ENCODE measurements at places on chromosomes 1 and 21.
A peak's percentile ranks its signal among the peaks of the same experiment; 100 is the strongest.

DNA sequence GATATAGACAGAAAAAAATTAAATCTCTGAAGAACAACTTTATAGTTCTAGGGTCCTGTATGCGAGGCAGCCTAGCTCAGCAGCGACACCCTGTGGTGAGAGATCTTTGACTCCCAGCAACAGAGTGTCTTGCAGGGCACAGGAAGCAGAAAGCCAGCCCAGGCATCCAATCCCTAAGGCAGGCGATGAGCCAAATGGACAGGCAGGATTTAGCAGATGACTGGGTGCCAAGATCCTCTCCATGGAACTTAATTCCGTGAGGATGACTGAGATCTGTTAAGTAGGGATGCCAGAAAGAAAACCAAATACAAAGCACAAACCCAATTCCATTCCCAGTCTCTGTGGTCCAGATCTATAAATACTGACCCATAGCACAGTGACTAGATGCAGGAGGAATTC, 38.8 kb downstream of the HLCS start:
- DNase-seq, result no peak

GRCh38 chr1:40626383-40626770, 39.1 kb downstream of the RIMS3 start:
- DNase-seq, result no peak

DNA sequence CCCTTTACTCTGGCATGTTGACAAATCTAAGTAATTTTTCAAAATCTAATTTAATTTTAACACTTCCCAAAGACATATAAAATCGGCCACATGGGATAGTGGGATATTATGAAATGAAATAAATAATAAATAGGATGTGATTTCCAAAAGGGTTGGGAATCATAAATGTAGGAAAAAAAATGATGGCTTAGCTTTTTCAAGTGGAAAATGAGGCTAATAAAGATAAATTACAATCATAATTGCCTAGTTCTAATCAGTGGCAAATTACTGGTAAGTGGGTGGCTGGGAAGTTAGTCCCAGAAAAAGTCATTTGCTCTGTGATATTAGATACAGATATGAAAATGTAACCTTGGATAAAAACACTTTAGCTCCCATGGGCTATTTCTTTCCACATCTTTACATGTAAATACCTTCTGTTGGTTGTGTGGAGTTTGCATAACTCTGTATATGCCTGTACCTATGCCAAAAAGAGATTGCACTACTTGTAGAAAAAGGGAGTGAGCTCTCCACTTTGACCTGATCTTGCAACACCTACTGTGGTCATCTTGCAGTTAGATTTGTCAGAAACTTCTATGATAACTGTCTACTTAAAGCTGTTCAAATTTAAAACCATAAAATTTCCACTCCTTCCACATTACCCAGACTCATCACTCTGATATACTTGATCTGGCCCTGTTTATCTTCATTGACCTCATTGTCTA, 284.6 kb upstream of the KAZN start:
- DNase-seq, result no peak

GRCh38 chr21:14875704-14876523, 188.9 kb downstream of the NRIP1 start:
- no peak for DNase-seq

- peak; percentile 6 for DNase-seq
These were observed 22.9 kb upstream of the NDC1 start for GRCh38 chr1:53860967-53861411.

DNA sequence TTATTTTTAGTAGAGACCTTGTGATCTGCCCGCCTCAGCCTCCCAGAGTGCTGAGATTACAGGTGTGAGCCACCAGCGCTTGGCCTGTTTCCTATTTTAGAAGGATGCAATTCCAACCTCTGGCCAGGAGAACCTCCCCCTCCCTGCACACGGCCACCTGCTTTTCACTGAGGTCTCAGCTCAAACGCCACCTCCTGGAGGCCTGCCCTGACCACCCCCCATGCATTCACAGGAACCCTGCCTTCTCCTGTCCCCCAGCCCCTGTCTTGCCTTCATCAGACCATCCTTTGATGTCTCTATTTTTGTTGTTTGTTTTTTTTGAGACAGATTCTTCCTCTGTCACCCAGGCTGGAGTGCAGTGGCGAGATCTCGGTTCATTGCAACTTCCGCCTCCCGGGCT, 2.3 kb downstream of the SRM start:
- no peak for DNase-seq

- DNase-seq, result no peak
These were observed 26.7 kb downstream of the BTG3 start for GRCh38 chr21:17585875-17586450.

- no peak for DNase-seq
These were observed 682.6 kb downstream of the RWDD3 start for GRCh38 chr1:95916616-95917015.

DNA sequence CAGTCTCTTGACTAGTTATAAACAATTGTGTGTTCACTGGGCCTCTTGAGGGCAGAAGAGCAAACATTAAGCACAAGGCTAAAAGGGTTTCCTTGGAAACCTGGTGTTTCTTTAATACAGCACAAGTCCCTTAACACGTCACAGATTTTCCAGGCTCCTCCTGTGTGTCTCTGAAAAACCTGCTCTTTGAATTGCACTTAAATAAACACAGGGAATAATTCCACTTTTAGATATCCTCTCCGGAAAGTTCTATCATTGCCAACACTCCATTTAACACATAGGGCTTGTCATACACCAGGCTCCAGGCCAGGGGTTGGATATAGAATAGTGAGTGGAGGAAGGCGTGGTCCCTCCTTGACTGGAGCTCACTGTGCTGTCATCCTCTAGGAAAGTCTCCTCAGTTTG, 442.6 kb downstream of the DSCAM start:
- no peak for DNase-seq

- no peak for DNase-seq
These were observed 46.1 kb downstream of the RAVER2 start for GRCh38 chr1:64790832-64791487.

- no peak for DNase-seq
These were observed 9.7 kb downstream of the CTNNBIP1 start for GRCh38 chr1:9900142-9901043.

DNA sequence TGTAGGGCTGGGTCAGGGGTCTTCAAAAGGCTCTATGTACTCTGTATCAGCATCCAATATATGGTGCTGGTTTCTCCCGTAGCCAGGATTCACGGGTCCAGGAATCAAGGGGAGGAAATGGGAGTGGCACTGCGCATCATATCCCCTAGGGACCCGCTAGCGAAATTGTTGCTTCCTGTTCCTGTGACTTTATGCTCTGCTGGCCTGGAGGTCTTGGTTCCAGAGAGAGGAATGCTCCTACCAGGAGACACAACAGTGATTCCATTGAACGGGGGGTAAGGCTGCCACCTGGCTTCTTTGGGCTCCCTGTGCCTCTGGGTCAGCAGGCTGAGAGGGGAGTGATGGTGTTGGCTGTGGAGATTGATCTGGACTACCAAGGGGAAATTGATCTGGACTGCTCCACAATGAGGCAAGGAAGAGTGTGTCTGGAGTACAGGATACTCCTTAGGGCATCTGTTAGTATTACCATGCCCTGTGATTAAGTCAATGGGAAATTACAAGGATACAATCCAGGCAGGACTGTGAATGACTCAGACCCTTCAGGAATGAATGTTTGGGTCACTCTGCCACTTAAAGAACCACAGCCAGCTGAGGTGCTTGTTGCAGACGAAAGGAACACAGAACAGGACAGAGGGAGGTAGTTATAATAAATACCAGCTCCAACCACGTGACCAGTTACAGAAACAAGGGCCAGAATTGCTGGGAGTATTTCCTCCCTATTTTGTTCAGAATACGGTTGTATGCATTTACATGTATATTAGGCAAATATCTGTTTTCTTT, 10.2 kb downstream of the SPSB1 start:
- no peak for DNase-seq

DNA sequence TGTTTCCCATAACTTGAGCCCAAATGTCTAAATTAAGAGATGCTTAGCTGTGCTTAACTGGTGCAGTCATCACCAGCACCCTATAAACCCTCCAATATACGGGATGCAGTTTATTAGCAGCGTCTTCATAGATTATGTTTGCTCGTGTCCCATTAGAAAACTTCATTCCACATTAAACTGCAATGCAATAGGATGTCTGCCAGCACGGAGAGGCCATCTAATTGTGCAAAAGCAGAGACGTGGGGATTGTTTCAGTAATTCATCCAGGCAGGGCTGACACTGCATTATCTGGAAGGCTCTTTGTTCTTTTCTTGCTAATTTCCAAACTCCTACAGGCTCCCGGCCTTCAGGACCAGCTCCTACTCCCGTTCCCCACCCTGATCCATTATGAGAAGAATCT, 89.5 kb downstream of the CSMD2 start:
- DNase-seq, result no peak

GRCh38 chr1:224689374-224689773, 73.3 kb downstream of the CNIH3 start:
- no peak for DNase-seq

- no peak for DNase-seq
These were observed 76.3 kb downstream of the KRTAP19-8 start for GRCh38 chr21:30962013-30962412.

DNA sequence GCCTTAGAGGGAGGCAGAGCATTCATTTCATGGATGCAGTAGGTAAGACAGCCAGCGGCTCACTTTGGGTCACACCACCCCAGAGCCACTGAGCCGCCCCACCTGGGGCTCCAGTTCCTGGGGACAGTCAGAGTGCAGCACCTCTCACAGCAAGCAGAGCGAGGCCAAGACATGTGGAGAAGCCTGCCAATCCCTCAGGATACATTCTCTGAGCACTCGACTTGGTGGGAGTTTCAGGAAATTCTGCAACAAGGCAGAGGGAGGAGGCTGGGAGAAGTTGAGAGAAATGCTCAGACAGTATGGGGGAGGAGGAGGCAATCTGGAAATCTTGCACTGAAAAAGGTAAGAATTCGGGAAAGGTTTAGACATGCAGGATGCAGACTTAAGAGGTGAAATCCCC, 60.8 kb upstream of the WLS start:
- no peak for DNase-seq

DNA sequence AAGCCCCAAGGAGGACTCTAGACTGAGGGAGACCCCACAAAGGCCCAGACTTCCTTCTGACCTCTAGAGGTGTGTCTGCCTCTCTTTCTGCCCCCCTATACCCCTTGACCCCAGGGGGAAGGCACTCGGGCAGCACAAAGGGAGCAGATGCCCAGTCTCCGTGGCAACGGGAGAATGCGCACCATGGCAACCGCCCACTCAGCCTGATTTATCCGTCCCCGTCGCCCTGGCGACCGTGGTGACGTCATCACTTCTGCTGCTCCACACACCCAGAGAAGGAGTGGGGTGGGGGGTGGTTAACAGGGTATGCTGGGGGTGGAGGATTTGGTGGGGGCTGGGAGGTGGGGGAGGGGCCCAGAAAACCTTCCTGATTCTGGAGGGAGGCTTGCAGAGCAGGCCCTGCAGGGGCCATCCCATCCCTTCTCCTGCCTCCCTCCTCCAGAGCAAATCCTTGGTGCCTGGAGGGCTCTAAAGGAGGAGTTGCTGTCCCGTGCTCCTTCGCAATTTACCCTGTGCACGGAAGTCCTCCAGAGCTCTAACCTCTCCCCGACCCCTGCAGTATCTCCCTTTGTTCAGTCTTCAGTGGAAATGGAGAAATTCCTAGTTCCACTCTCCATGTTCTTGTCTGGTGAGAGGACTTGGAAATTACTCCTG, 6.3 kb downstream of the CELF3 start:
- no peak for DNase-seq

- DNase-seq, result no peak
These were observed 11.4 kb upstream of the ASCL5 start for GRCh38 chr1:201138311-201138840.

DNA sequence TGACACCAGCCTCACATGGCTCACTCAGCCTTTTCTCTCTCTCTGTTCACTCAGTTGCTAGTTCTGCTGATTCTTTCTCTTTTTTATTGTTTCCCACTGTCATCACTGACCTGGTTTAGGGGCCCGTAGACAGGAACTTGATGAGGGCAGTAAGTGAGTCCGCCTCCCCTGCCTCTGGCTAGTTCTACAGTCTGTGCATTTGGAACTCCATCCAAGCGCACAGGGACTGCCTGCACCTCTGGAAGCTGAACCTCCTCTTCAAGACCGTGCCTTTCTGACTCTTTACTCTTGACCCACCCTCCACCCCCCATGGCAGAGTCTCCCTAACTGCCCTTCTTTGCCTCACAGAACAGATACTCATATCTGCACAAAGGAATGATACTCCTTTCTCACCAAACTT, 4.2 kb downstream of the TENT5C start:
- no peak for DNase-seq

All from NCI-H1436 treated with DMSO at 0.1 percent for 48 hours (cell line).